HFFc6 (cell line): ENCODE measurements at places on chromosomes 1 and 21.
A peak's percentile ranks its signal among the peaks of the same experiment; 100 is the strongest.

GRCh38 chr21:32414579-32415358, 2.3 kb downstream of the EVA1C start:
- DNase-seq, result peak; percentile 60

DNA sequence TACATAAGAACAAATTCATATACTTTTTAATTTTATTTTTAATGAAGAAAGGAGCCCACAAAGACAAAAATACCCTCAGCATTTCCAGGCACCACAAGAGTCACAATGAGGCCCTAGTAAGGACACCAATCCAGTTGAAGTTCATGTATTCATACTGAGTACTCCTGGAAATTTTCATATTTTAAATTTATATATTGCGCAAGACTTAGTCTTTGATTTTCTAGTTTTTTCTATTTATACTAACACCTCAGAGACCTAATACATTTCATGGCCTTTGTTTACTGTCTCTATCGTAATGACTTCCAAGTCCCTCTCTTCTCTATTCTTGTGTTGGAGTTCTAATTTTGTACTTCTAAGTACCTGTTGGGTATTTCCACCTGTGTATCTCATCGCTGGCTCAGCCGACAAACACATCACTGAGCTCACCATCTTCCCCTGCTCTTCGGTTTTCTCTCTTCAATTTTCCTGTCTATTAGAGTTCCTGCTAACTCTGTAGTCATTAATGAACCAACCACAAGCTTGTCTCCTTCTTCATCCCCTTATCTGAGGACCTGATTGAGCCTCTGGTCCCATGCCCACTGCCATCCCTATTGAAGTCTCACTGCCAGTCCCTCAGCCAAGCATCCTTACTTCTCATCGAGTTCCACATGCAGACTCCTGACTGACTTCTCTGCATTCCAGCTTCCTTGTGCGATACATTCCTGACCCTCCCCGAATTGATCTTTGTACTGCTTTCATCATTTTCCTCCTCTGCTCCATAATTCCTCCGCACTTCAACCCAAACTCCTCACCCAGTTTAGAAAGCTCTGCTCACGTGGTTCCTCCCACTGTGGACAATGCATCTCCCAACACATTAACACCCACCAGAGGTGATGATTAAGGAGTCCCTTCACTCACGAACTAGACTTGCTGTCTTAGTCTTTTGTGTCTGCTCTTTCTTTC, 17.3 kb upstream of the IRF2BP2 start:
- no peak for DNase-seq

- DNase-seq, result no peak
Measured at GRCh38 chr1:36232212-36233095, 8.2 kb downstream of the THRAP3 start.

GRCh38 chr1:110412576-110412975, 5.1 kb upstream of the LAMTOR5 start:
- DNase-seq, result peak; percentile 71

DNA sequence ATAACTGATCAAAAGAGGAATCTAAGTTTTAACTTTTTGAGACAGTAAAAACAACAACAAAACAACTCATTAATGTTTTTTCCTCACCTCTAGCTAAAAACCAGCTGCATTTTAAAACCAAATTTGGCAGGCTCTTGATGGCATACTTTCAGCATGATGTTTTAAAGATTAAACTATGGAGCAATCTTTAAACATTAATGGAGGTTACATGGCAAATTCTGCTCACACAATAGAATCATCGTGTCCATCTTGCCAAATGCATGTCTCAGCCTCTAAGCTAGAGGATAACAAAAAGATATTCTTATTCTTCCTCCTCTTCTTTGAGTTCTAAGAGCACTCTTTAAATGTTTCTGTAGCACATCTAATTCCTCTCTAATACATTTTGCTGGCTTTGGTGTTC, 579.8 kb upstream of the PKN2 start:
- DNase-seq, result no peak

DNA sequence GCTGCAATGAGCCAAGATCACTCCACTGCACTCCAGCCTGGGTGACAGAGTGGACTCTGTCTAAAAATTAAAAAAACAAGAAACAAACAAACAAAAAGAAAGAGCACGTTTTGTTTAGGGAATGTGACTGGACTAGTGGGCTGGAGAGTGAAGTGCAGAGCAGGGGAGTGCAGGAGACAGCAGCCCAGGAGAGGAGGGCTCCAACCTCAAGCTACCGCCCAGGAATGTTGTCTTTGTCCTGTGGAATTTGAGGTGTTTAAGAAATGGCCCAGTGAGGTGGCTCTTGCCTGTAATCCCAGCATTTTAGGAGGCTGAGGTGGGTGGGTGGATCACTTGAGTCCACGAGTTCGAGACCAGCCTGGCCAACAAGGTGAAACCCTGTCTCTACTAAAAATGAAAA, 42.4 kb upstream of the MTF2 start:
- no peak for DNase-seq

DNA sequence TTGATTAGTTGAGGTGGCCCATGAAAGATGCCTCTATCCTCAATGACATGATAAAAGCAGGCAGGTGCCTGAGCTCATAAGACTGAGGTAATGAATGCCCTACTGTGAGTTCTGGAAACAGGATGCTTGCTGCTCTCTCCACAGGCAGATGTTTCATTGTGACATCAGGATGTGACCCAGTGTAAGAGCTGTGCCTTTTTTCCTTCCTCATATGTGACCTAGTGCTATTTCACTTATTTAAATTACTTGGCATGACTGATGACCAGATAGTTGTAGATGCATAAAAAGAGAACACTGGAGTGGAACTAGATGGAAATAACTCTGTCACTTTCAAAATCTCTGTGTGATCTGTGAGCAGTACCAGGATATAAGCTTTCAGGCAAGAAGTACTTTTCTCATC, 31.9 kb downstream of the KIF14 start:
- DNase-seq, result no peak

- peak; percentile 35 for DNase-seq
Measured at GRCh38 chr21:36125512-36126207, 9.2 kb upstream of the CBR3 start.
